RKO (cell line): ENCODE measurements at places on chromosomes 2 and 18.

DNA sequence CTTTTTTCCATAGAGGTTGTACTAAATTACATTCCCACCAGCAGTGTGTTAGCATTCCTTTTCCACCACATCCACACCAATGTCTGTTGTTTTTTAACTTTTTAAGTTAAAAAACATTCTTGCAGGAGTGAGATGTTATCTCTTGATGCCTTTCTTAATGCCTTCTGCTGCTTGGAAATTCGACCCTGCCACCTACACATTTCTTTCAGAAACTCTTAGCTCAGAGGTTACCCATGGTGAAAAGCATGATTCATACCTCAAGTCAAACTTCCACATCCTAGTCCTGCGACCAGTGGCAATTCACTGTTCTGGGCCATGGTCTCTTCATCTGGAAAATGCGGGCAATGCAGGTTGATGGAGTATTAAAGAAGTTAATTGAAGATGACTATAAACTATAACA is 12.7 kb upstream of the HNMT start:
- no peak for DNase-seq

GRCh38 chr18:77469131-77469530 is 219.5 kb downstream of the GALR1 start:
- DNase-seq: no peak

DNA sequence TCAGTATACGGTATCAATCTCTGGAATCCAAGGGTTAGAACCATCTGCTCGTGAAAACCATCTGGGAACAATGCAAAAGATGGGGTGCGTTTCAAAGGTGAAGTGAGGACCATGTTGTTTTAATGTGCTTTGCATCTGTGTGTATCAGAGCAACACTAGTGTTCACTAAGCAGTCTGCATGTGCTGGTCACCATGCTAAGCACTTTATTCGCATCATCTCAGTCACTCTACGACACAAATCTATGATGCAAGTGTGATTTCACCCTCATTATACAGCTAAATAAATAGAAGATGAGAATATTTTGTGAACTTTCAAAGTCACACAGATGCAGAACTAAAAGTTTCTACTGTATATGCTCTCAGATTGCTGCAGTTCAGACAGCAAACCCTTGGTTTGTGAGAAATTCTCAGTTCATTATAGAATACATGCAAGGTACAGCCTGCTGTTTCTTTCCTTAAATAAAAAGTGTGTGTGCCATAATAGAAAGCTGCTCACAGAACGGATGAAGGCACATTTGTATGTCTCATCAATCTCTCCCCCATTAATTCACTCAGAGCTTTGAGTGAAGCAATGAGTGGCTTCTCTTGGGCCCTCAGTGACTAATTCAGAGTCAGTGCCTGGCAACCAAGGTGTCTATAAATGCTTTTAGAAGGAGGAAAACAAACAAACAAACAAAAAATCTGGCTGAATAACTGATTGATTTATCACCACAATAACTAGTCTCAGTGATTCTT is 652.8 kb upstream of the SOX11 start:
- no peak for DNase-seq

DNA sequence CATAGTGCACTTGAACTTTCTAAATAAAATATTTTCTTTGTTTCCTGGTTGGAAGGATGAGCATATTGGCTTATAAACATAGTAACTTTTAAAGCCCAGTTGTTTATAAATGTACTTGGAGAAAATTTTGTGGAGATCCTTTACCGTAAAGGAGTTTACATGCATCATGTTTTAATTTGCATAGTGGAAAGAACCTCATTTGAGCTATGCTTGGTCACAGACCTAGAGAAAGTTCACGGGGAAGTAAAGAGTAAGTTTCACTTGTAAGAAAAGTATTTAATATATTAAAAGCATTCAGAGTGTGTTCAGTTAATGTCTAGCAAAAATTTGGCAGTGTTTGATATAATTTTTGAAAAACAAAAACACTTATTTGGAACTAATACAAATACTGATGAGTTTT is 45.3 kb downstream of the PIKFYVE start:
- no peak for DNase-seq

DNA sequence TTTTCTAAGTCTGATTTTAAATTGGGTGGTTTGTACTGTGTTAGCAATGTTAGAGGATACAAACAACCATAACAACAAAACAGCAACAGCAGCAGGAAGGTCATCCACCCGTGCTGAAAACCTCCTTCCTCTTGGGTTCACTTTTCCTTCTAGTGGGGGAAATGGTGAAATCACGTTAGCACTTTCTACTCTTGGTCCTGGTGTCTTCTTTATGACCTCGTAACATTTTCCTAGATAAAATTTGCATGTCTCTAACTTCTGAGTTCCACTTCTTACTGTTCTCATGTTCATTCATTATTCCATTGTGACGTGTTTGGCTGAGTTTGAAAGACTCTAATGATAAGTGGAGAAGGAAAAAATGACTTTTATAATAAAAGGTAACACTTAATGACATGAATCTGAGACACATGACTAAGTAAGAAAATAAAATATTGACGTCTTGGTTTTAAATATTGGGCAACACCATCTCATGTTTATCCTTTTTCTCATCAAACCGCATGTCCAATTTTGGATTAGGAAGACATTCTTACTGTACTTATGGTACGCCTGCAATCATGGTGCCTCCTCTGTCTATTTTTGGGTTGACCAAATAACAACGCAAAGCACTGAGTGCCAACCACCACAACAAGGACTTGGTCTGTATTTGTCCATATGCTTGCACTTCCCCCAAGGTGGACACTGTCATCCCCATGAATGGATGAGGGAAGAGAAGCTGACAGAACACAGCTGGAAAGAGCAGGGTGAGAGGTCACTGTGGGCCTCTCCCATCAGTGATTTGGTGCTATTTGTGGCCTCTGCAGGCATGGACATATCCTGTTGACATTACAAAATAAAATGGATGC is 25.7 kb upstream of the IL1R1 start:
- no peak for DNase-seq

DNA sequence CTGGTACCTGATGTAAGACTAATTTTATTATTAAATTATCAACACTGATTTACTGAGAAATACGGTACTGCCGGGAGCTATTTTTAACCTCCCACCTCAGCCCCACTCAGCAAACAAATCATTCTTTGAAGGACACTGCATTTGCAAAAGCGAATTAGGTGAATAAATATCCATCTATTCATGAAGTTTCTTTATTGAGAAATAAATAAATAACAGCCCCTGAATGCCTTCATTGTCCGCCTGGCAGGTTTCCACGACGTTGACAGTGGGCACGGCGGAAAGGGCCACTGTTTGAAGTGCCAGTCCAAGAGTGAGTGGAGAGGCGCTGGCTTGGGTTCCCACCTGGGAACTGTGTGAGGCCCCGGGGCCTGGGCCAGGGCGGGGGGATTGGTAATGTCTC is 15.7 kb downstream of the C1QL2 start:
- DNase-seq: no peak

DNA sequence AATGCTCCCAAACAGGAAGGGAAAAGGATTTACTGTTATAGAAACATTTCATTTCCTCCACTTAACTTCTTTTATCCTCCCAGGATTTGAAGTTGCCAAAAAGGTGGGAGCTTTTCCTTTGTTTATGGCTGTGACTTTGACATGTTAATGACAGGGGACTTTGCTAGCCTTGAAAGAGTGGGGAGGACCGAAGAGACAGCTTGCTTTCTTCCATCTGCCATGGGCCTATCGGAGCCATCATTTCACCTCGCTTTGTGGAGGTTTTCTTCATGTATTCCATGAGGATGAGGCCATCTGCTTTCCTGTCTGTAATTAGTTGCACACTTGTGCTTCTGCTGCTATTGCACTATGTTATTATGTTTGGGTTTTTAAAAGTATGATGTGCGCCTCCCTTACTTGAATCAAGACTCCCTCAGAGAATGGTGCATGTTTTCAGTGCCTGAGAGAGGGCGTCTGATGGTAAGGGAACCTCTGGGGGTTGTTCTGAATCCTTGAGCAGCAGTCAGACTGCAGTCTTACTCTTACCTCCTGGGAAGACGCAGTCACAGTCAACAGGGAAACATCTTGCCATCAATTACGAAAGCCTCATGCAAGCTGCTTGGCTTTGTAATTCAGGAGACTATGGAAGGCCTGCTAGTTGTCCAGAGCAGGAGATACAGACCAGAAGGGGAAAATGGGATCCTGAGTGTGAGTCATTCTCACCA is 173.3 kb upstream of the MGAT5 start:
- DNase-seq: no peak

GRCh38 chr2:32614084-32614483 is 13.8 kb upstream of the TTC27 start:
- no peak for DNase-seq

DNA sequence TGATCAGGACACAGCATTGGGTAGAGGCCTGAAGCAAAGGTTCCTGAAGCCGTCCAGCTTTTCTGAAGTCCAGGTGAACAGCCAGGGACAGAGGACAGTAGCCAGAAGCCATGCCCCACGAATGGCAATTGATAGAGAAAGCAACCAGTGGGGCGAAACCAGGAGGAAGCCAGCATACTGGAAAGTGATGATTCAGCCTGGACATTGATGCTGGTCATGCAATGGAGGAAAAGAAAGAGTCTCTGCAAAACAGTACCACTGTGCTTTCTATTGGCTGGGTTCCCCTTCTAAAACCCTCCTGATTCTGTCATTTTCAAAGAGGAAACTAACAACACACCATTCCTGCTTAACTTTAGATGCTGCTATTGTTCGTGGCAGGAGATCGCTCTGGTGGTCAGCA is 221.4 kb upstream of the EPAS1 start:
- DNase-seq: no peak

DNA sequence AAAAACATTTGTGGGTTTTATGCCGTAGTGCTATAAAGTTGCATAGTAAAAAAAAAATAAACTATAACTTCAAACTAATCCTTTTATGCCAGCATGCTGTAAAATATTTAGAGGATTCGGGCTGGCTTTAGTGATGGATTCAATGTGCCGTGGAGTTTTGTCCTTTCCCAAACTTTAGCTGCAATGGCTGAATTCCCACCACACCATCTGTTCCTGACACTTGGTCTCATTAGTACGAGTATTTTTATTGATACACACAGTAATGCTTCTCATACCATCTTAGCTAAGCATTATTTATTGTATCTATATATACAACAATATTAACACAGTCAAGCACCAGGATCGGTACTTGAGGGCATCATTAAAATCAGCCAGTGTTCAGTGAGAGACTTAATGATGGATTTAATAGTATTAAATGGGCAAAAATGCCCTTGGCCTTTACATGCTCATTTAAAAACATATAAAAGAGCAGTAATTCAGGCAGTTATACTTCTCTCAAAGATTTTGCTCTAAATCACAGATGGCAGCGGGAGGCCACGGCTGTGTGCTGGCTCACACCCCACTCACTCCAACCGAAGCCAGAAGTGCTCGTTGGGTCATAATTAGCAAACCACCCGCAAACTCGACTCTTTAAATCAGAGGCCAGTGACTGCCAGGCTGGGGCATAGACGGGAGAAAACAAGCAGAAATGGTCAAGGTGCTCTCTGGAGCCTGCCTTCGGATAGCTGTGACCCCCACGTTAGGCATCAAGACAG is 297.0 kb upstream of the REV1 start:
- DNase-seq: no peak

GRCh38 chr18:76386886-76387285 is 108.2 kb downstream of the ZNF516 start:
- no peak for DNase-seq

DNA sequence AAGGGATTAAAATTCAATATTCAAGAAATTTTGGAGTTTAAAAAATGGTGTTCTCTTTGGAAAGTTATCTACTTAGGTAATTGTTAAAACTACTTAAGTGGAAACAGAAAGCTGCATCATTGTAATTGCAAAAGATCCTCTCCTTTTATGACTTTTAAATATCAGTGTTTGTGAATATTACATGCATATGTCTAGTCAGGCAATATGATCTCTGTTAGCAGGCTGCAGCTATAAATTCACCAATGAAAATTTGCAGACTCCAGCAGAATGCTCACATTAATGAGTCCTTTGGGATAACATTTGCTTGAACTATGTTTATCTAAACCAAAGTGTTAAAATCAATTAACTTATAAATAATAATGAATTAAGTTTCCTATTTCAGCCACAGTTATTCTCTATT is 59.2 kb upstream of the CSRNP3 start:
- no peak for DNase-seq

GRCh38 chr2:229009816-229010215 is 261.3 kb downstream of the PID1 start:
- no peak for DNase-seq

DNA sequence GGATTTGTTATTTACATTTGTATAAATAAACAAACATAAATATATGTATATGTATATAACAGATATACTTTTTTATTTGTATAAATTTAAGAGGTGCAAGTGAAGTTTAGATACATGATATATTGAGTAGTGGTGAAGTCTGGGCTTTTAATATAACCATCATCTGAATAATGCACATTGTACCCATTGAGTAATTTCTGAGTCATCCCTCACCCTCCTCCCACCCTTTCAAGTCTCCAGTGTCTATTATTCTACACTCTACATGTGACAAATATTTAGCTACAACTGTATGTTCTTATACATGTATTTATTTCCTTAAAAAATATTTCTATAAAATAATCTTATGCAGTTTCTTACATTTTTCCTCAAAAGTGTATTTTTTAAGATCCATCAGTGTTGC is 358.7 kb upstream of the TFPI start:
- DNase-seq: peak; percentile 32

GRCh38 chr18:79533591-79533990 is 137.9 kb downstream of the NFATC1 start:
- no peak for DNase-seq

DNA sequence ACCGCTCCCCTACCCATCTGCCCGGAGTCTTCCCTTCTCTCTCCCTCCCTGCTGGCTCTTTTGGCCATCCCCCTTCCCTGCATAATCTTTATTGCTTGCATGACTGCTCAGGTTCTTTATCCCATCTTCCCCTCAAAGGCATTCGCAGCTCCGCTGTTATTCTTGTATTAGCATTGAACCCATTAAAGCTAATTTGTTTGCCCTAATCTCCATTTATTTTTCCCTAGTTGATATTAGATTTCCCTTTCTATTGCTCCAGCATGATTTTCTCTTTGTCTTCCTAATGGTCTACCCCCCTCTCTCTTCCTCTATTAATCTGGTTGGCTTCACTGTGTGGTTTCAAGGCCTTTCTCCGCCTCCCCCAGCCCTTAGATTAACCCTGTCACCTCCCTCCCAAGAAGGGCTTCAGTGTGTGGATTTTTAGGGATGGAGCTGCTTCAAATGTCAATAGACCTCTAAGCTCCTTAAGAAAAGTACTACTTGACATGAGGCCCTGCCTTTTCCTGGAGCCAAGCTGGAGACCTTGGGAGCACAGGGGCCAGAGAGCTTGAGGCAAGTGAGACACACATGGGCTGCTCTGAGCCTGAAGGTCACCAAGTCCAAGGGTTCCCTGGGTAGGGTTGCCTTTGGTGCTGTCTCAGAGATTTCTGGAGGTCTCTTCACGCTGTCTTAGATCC is 20.1 kb downstream of the PAX8 start:
- no peak for DNase-seq

GRCh38 chr2:21774691-21775368 is 651.1 kb downstream of the TDRD15 start:
- DNase-seq: no peak
